Ureter (tissue), 1 donor: ENCODE measurements at places on chromosomes 13 and 19. TPM values are rescaled to one million over a fixed set of nuclear protein-coding genes. Genes with fewer than 3 reads are reported as not detected.

- no peak for DNase-seq
These were observed 64.6 kb upstream of the KL start for GRCh38 chr13:32951580-32951979.

DNA sequence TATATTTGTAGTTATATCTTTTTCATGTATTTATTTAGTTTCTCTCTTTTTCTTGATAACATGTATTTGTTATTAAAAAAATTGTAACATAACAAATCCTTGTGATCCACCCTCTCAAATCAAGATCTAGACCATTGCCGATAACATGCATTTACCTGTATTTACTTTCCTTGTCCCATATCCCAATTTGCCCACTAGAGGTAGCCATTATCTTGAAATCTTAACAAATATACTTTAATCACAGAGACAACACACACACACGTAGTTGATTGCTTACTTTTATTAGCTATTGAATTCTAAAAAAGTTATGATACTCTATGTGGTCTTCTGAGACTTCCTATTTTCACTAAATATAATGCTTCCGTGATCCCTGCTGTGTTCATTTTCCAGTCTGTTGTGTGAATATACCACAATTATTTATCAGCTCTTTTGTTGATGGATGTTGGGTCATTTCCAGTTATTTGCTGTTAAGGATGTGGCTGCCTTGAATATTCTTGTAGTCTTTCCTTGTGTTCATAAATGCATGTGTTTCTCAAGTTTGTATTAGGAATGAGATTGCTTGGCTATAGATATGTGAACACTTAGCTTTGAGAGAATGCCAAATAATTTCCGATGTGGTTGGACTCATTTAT, 31.3 kb upstream of the ZMYM2 start:
- DNase-seq = no peak

GRCh38 chr13:72430923-72431322, 296.5 kb downstream of the MZT1 start:
- DNase-seq = no peak

GRCh38 chr13:20446900-20447299, 78.8 kb downstream of the CRYL1 start:
- DNase-seq = no peak

- DNase-seq = no peak
These were observed 233.3 kb upstream of the NBEA start for GRCh38 chr13:34708566-34709313.

DNA sequence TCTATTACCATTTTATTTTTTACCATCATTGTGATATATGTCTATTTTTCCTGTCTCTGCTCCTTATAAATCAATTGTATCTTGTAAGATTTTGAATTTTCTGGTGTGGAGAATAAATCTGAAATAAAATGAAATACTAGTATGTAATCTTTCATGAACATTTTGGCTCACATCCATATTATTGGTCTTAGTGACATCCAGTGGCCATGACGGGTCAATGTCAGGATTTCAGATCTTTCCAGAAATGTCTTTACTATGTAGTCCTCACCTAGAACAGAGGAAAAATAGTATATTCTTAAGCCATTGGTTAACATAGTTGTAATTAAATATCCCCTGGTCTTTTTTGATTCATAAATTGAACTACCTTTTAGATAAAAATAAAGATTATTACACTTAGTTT, 109.8 kb upstream of the GPC6 start:
- no peak for DNase-seq

GRCh38 chr19:6063576-6064335, 46.5 kb downstream of the RFX2 start:
- DNase-seq = no peak

- no peak for DNase-seq
These were observed 14.0 kb downstream of the FRY start for GRCh38 chr13:32045537-32045936.

DNA sequence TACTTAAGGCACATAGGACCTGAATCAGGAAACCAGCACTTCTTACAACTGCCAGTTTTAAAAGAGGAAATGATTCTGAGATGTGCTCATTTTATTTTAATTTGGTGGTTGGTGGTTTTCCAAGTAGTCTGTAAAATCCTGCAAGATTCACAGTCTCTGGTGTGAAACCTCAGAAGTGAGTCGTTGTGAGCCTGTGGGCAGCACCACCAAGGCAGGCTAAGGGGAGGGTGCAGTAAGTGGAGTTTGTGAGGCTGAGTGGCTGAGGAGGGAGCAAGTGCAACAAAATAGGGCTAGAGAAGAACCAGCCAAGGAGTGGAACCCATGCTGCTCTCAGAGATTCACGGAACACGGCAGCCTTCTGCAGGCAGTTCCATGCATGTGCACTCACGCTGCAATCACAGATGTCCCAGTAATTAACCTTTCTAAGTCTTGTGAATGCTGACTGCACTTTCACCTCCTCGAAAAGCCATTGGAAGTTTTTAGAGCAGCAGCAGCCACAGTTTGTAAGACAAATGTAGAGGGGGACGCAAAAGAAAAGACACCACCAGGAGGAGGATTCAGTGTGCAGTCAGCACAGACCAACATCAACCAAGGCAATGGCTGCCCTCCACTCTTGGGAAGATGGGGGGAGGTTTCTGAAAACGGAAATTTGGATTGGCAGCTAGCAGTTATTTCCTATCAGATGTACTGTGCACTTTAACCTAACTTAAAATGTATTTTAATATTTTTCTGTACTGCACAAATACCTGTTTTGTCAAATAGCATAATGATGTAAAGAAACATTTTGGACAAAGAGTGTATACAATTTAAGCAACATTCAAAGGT, 44.9 kb downstream of the ESD start:
- no peak for DNase-seq

GRCh38 chr13:92028695-92029094, 630.3 kb downstream of the GPC5 start:
- DNase-seq = no peak

DNA sequence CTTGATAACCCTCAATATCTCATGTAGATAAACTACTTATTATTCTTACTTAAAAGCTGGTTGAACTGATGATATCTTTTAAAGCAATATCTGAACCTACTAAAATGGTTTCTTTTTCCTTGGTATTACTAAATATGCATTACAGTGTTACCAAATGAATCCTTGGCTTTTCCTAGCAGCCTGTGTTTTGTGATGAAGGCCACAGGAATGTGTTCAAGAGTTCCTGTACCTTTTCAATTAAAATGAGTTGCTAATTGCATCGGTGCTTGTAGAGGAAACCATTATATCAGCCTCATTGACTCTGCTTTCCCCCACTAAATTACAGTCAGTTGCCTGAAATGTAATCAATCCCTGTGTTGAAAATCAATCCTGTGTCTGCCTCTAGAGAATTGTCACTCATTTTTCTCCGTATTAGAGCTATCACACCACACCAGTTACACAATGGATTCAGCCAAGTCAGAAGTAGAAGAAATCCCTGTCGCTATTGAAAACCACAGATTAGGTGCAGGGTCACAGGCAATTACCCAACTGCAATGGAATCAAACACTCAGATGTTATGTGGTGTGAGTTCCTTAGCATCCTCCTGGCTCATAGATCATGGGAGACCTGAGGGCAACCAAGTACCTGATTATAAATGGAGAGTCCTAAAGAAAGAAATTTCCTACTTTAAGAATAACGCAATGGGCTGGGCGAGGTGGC, 13.3 kb downstream of the FAM216B start:
- no peak for DNase-seq

- DNase-seq = no peak
These were observed 21.5 kb downstream of the ZNF574 start for GRCh38 chr19:42097461-42097860.

- DNase-seq = no peak
These were observed 394.2 kb downstream of the FGF9 start for GRCh38 chr13:22064854-22065620.

DNA sequence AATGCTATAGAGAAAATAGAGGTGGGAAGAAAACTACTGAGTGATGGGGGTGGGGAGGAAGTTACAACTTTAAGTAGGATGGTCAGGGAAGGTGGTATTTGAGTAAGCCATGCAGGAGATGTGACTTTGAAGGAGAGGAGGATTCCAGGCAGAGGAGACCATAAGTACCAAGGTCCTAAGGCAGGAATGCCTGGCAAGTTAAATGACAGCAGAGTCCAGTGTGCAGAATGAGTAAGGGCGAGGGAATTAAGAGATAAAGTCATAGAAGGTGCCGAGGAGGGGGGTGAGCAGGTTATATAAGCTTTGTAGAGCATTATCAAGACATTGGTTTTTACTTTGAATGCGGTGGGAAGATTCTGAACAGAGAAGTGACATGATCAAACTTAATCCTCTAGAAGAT, 43.2 kb upstream of the WDFY2 start:
- DNase-seq = no peak

DNA sequence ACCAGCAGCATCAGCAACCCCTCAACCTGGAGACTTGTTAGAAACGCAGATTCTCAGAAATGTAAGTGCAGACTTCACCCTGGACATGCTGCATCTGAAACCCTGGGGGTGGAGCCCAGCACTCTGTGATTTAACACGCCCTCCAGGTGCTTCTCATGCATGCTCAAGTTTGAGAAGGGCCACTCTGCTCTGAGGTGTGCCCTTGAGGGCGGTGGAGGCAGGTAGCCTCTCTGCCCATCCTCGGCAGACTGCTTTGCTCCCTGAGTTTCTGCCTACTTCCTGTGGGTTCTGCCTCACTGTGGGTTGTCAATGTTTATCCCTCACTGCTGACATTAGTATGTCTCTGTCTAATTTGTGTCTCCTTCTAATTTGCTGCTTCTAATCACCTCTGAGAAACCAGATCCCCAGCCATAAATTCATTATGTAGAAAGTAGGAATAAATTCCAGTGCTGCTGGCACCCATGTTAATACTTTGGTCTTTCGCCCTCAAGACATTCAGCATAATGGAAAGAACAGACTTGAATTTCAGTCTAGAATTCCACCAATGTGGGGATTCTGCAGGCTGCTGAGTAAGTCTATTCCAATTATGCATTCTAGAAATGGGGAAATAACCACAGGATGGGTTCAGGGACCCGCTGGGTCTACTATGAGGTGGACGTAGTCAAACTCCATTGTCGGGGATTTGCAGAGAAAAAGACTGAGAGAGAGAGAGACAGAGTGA, 51.3 kb upstream of the CYSLTR2 start:
- DNase-seq = no peak

DNA sequence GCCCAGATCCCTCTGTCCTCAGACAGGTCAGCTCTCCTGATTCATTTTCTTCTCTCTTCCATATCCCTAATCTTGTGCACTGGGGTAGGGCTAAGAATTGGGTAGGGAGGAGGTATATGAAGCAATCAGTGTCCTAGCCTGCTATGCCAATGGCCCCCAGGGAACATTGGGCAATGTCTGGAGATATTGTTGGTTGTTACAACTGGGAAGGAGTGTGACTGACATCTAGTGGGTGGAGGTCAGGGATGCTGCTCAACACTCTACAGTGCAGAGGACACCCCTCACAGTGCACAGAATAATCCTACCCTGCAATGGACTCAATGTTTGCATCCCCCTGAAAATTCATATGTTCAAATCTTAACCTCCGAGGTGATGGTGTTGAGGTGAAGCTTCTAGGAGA, 57.5 kb downstream of the CPAMD8 start:
- no peak for DNase-seq

- no peak for DNase-seq
These were observed 493 bp upstream of the LHFPL6 start for GRCh38 chr13:39603424-39603947.

DNA sequence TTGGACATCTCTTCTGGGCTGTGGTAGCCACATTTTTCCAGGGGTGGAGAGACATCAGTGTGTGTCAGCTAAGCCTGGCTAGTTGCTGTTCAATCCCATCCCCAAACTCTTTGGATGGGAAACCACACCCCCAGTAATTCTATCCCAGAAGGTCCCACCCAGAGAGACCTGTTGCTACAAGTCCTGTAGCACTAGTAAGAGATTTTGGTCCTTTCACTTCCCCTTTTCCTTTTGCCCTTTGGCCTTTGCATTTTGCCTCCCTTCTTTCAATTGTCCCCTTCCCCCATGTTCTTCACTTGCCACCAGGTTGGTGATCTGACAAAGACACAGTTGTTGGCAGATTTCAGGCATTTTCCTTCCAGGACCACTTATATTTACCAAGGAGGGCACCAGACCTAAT, 3.8 kb downstream of the CBY2 start:
- DNase-seq = no peak

DNA sequence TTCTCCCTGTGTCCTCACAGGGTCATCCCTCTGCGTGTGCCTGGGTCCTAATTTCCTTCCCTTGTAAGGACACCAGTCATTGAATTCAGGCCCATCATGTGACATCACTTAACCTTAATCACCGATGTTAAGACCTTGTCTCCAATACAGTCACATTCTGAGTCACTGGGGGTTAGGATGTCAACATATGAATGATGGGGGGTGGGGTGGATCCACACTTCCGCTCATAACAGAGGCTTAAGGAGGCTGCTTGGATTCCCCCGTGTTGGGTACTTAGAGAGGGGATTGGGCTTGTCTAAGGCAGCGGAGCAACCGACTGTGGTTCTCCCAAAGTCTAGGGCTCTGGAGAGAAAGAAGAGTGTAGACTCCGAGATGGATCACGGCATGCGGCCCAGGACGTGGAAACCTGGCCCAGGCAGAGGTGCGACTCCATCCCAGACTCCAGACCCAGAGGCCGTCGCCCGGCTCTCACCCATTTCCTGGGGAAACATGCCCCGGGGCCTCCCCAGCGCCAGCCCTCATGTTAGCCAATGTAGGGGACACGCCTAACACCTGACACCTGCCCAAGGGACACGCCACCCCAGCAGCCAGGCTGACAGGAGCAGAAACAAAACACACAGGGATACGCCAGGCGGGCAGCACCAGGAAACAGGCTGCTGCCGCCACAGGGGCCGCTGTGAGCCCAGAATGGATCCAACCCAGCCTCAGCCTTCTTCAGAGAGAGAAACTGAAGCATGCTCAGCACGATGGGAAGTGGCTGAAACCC, 17.1 kb upstream of the IGLON5 start:
- DNase-seq = no peak

GRCh38 chr19:7742575-7742974, 4.8 kb downstream of the CD209 start:
- DNase-seq = no peak

Gene MBD3L3
- total RNA-seq = not detected

Gene EPS8L1
- total RNA-seq = 64.6 TPM

Gene SLC15A1
- 8.9 TPM for total RNA-seq

Gene IZUMO2
- not detected for total RNA-seq

Gene ZNF154
- 14.2 TPM for total RNA-seq

Gene REXO1
- total RNA-seq = 39.3 TPM

Gene SYT5
- total RNA-seq = not detected

Gene SMIM17
- total RNA-seq = not detected

Gene SUPT20H
- 100.0 TPM for total RNA-seq

Gene ARID3A
- total RNA-seq = 8.4 TPM

Gene CD79A
- total RNA-seq = 3.7 TPM

Gene EDDM13
- not detected for total RNA-seq

Gene CEACAM21
- 3.6 TPM for total RNA-seq

Gene CPT1C
- total RNA-seq = 3.1 TPM

Gene STOML3
- total RNA-seq = not detected
